ENCODE measurements at places on chromosomes 16 and 17.

- no peak for DNase-seq
Observed at GRCh38 chr17:27575096-27575911, 55.7 kb upstream of the LGALS9 start.

DNA sequence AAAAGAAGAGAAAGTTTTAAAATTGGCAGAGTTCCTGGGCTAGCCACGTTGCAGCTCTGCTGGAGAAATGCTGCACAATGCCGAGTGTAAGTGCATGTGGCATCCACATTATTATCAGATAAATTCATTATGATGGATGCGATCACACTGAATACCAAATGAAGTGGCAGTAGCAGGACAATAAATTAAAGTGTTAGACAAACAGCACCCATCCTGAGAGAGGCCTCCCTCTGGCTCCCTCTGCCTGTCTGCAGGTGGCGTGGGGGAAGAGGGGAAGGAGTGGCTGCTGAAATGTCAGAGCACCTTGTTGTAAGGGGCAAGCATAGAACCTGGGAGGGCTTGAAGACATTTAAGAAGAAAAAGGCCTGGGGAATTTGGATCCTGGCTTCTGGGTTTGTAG lies 324.1 kb downstream of the HAPSTR1 start:
- DNase-seq = no peak

GRCh38 chr16:66891797-66892196 lies 11.5 kb downstream of the PDP2 start:
- DNase-seq = no peak

- DNase-seq = no peak
Observed at GRCh38 chr16:67884684-67885083, at the start of gene NRN1L. Gene NRN1L, plus strand, starts transcription at chr16:67884885. Its CDS starts 19 bp downstream, at chr16:67884904.

GRCh38 chr17:64781014-64781756 lies 119.1 kb upstream of the SMURF2 start:
- peak; percentile 49 for DNase-seq

GRCh38 chr17:81665205-81666091 lies 957 bp downstream of the OXLD1 start:
- DNase-seq = peak; percentile 82

GRCh38 chr17:56798916-56799315 lies 34.8 kb downstream of the C17orf67 start:
- no peak for DNase-seq

DNA sequence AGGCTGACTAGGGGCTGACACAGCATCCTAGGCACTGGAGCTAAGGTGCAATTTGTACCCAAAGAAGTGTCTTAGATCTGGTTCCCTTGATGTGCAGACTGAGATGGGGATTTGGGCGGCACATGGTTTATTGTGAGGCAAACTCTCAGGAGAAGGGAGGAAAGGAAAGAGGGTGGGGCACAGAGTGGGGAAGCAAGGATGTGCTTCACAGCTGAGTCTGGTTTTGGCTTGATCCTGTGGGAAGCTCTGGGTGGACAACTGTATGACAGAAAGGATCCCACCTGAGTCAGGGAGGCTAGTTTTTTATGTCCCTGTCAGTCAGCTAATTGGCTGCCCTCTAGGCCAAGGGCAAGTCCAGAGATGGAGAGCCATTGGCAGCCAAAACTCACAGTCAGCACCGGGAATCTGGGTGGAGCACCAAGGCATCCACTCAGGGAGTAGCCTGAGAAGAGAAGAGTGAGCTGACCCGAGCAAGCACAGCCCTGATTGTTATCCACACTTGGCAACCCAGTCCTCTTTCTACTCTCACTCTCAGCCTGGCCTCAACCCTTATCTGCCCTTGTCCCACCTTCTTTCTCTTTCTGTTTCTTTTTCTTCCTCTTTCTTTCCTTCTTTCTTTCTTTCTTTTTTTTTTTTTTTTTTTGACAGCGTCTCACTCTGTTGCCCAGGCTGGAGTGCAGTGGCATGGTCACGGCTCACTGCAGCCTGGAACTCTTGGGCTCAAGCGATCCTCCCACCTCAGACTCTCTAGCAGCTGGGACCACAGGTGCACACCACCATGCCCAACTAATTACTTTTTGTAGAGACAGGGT lies 12.0 kb downstream of the ARL4D start:
- no peak for DNase-seq

GRCh38 chr17:21689604-21690003 lies 2.7 kb upstream of the KCNJ18 start:
- DNase-seq = no peak

DNA sequence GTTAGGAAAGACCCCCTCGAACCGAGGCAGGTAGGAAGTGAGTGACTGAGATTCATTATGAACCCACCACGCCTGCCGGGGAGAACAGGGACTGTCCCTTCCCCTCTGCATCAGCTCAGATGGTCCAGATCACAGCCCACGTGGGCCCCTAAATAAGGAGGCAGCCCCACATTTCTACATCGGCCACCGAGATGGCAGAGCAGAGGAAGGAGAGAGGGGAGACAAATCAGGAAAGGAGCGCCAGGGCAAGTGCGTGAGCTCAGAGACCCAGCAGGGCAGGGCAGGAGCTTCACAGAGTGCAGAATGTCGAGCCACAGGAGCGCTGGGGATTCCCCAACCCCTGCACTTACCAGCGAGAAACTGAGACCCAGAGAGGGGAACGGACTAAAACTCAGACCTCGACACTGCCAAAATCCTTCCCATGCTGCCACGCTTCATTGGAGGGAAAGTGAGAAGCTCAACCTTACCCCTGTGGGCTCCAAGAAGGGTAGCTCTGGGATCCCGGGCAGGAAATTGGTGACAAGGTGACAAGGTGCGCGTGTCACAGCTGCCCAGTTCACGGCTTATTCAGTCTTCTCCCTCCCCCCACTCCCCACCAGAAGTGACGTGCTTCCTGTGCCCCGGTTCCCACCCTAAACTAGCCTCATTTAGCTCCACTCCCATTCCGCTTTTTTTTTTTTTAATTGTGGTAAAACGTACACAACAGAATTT lies at the start of gene ICAM2:
ICAM2 (minus strand) TSS at position 578 of the 711 bp plus-strand sequence. CDS start 13,942 bp downstream, outside the sequence.
- DNase-seq = peak; percentile 96

DNA sequence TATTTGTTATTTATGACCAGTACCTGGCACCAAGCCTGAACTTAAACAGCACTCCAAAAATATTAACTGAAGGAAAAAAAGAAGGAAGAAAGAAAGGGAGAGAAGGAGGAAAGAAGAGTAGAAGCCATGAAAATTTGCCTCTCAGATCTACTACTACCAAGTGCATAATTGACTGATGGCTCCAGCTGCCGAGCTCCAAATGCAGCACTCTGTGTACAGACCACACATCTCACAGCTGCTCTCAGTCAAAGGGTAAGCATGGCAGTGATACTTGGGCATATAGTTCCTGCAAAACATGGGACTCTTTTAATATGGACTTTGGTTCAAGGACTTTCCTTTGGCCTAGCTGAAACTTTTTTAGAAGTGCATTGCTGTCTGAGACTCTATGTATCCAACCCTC lies 44.0 kb upstream of the NOG start:
- DNase-seq = no peak

DNA sequence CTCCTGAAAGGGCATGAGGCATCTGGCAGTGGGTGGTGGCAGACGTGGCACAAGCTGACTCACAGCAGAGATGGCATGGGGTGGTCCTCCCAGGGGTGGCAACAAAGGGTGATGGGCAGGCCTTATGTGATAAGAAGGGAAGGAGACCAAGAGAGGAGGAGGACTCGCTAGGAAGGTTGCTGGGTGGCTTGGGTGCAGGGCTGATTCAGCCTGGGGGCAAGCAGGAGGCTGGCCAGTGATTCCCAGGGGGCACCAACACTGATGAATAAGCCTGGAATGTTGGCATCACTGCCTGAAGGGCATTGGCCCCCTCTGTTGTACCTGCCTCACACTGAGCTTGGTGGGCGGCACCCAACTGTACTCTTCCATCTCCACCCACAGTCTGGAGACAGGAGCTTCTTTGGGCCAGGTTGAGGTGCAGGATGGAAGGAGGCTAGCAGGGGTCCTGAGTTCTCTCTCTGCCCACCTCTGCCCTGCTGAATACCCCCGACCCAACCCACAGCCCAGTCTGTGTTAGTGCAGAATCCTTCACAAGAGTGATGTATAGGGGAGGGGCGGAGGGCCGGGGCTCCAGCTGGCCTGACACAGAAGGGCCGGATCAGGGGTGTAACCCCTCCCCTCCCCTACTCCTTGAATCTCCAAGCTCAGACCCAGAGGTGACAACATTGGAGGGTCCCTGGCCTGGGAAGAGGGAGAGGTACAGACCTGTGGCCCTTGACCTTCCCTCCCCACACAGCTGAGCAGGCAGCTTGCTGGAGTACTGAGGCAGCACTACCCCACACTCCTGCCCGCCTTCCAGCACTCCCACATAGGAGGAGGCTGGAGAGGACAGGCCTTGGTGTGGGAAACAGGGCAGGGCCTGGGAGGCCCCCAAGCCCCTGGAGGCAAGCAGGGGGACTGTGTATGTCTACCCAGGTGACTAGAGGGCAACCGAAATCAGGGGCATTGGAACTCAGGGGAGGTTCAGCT lies 2.6 kb downstream of the STAC2 start:
- no peak for DNase-seq

GRCh38 chr17:50487213-50488096 lies 8.8 kb downstream of the RSAD1 start:
- DNase-seq = no peak

- no peak for DNase-seq
Observed at GRCh38 chr16:23317751-23318150, 15.6 kb downstream of the SCNN1B start.

GRCh38 chr17:74532115-74532514 lies 840 bp upstream of the CD300LB start:
- peak; percentile 28 for DNase-seq

GRCh38 chr16:12548270-12548983 lies 255.3 kb downstream of the CPPED1 start:
- peak; percentile 78 for DNase-seq

- DNase-seq = no peak
Observed at GRCh38 chr17:2312736-2313135, 9.0 kb downstream of the SRR start.

DNA sequence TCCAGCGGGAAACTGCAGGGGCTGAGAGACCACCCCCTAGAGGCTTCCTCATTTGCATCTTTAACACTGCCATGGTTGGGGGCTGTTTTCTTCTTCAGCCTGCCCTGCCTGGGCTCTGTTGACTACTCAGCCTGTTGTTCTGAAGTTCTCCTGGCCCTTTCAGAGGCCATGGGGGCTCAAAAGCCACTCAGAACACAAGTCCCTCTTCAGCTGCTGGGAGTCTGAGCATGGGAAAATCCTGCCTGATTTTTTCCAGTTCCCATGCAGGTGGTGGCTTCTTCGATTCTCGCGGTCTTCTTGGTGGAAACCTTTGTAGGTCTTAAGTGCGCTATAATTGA lies 36.3 kb downstream of the PLCG2 start:
- peak; percentile 89 for DNase-seq

- DNase-seq = no peak
Observed at GRCh38 chr17:47063475-47063874, 84.4 kb upstream of the RPRML start.
